ENCODE measurements at places on chromosomes 5 and 9.

DNA sequence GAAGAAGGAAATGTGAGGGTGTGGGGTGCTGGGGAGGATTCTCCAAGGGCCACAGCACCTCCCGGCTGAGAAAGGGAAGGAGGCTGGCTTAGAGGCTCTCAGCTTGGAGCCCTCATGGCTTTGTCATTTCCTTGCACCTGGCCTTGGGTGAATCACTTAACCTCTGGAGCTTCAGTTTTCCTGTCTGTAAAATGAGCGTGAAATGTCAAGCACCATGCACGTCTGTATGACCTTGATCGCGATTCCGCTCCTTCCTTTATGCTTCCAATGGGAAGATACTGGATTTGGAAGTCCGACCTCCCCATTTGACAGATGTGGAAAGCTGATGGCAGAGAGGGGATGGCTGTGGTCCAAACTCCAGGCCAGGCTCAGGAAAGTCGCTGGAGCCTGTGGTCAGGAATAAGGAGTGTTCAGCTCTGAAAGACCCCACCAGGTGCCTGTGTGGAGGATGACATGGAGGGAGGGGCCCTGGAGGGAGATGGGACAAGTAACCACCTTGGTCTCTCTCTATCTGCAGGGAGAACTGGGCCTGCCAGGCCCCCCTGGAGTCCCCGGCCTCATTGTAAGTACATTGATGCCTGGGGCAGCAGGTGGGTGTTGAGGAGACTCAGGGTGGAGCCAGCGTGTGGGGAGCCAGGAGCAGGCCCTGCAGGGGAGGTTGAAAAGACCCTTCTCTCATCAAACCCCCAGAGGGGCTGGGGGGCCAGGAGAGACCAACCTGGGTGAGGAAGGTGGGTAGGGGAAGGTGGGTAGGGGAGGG lies 66.5 kb downstream of the COL27A1 start:
- no peak for DNase-seq

DNA sequence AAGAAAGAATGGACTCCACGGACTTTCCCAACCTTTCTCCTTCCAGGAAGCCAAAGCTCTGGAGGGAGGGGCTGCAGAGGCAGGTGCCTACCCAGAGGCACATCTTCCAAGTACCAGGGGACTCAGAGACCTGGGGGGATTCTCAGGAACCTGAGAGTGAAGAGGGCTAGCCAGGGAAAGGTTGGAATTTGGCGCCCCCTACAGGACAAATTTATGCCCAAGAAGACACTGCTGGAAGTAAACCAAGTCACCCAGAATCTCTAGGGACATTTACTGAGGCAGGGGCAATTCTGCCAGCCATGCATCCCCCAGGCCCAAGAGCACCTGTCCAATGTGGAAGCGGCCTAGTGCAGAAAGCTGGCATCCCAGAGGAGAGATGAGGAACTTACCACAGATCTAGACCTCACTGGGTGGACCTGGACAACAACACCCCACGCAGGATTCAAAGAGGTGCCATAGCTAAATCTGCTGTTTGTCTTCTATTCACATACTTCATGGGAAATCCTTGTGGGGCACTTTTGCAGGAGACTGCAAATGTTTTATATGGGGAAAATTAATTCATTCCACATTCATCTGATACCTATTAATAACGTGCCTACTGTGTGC lies 25.9 kb upstream of the IDNK start:
- peak; percentile 41 for DNase-seq

DNA sequence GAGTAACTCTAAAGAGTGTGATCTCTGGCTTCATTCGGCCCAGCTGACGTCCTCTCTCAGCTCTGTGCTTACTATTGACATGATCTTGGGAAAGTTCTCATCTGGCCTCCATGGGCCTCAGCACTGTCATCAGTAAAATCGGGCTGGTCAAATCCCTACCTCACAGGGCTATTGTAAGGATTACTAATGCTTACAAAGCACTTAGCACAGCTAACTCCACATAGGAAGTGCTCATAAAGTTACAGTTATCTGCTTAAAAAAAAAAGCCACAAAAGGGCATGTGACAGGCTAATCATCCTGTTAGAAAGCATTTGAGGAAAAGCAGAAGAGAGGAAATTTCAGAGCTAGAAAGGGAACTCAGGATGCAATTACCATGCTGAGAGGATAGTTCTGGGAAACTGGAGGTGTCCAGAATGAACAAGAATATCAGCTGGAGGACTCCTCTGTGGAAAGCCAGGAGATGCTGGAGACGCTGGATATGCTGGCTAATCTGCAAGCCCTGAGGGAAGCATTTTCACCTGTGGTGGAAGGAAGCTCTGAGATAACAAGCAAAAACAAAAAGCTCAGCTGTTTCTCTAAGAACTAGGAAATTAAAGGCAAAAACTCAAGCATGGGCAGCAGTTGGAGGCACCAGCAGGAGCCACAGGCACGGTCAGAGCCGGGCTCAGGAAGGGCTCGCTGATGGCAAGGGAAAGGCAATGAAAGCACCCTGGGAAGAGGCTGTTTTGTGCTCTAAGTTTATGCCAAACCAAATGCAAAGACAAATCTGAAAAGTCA lies 4.4 kb upstream of the BHMT start:
- no peak for DNase-seq

DNA sequence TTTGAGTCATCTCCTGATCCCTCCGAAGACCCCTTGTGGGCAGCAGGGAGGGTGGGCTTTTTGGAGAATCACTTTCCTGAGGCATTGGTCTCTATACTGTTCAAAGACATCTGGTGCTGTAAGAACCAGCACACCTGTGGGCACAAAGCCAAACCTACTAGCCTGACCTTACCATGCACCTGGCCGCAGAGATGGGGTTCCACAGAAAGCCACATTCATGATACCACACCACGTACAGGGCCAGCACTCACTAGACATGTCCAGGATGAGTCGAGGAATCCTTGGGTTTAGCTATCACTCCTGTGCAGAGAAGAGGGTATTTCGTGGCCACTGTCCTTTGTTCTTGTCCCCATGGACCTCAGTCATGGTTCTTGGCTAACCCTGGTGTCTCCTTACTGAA lies 203.4 kb downstream of the CACNA1B start:
- DNase-seq, result peak; percentile 1

DNA sequence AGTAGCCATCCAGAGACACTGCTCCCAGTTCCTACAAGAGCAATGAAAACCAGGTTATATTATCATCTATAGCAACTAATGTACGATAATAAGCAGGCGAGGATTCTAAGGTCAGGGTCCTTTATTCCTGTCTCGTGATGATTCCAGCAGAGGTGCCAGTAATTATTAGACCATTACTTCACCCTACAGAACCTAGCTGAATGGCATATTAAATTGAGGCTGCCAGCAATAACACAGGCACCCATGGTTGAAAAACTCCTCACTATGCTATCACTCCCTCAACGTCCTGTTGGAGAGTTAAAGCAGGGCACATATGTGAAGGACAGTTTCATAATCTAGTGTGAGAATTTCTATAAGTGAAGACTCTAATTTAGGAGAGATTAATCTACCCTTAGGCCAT lies 29.7 kb downstream of the DCAF12 start:
- DNase-seq, result no peak

GRCh38 chr9:128168731-128169308 lies 8.8 kb downstream of the BBLN start:
- no peak for DNase-seq

DNA sequence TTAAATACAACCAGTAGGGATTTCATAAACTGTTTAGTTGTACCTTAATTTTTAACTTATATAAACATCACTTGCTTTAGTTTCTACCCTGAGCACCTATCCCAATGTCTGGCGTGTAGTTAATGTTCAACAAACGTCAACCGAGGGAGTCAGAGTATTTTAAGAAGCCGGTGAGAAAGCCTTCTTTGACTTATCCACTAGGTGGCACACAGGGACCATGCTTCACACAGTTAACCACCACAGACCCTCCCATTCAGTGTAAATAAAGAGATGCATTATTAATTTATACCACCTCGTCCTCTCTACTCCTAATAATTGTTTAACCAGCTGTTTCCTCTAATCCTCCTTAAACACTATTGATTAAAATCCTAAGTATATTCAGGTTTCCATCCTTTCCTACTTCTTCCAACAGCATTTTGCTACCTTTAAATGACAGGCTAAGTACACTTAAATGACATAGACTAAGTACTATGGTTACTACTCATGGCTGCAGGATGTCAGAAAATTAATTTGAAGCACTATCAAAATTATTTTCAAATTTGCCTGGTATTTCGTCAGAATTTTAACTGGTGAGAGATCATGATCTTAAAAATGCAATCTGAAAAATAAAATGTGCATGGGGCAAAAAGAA lies 2.3 kb downstream of the HAPLN1 start:
- peak; percentile 52 for DNase-seq

- DNase-seq, result no peak
Measured at GRCh38 chr5:56941981-56942380, 9.9 kb downstream of the MIER3 start.

DNA sequence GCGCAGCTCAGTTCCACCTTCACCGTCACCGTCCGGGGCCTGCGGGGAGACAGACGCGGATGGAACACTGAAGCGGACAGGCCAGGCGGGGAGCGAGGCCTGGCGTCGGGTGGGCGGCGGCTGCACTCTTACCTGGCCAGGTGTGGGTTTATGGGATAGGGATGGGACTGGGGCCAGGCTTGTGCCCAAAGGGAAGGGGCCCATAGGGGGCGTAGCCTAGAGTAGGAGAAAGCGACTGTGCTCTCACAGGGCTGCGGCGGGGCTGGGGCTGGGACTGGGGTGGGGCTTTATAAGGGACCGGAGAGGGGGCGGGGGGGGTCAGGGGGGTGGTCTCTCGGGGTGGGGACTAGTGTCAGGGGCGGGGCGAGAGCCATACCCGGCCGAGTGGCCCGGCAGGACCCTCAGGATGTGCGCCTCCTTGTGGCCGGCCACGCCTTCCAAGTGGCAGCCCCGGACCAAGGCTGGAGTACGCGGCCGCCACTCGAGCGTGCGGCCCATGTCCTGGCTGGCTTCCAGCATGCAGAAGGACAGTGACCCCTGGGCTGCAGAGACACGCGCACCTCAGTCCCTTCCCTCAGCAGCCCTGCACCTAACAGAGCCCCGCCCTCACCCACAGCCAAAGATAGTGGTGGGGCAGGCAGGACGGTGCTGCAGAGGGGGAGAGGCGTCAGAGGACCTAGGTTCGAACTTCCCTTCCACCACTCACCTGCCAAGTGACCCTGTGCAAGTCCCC lies 22.8 kb downstream of the FPGS start:
- no peak for DNase-seq

DNA sequence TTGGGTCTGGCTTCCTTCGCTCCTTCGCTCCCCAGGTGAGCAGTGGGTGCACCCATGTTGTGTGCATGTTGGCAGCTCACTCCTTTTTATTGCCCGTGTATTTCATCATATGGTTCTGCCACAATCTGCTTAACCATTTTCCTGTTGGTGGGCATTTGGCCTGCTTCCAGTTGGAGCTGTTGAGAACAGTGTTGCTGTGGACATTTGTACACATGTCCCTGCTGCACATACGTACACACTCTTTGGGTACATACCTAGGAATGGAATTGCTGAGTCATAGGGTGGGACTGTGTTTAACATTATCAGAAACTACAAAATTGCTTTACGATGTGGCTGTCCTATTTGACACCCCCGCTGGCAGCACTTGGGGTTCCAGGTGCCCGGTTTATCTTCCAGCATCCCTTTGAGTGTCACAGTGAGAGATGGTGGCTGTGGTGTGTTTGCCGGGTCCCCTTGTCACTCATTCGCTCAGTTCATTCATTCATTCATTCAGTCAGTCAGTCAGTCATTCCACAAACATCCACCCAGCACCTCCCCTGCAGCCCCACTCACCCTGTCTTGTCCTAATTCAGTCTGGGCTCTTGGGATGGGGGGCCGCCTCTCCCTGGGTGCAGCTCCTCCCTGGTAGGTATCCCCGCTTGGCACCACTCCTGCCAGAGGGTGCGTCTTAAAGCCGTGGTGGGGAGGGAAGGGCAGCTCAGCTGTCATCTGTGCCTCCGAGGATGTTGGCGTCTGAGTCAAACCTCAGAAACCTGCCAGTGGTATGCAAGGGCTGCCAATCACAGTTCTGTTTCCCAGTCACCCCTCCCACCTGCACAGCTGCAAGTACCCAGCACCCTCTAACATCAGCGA lies 7.9 kb upstream of the FIBCD1 start:
- DNase-seq, result peak; percentile 69

GRCh38 chr9:123157221-123157620 lies 111.2 kb downstream of the STRBP start:
- DNase-seq, result no peak

DNA sequence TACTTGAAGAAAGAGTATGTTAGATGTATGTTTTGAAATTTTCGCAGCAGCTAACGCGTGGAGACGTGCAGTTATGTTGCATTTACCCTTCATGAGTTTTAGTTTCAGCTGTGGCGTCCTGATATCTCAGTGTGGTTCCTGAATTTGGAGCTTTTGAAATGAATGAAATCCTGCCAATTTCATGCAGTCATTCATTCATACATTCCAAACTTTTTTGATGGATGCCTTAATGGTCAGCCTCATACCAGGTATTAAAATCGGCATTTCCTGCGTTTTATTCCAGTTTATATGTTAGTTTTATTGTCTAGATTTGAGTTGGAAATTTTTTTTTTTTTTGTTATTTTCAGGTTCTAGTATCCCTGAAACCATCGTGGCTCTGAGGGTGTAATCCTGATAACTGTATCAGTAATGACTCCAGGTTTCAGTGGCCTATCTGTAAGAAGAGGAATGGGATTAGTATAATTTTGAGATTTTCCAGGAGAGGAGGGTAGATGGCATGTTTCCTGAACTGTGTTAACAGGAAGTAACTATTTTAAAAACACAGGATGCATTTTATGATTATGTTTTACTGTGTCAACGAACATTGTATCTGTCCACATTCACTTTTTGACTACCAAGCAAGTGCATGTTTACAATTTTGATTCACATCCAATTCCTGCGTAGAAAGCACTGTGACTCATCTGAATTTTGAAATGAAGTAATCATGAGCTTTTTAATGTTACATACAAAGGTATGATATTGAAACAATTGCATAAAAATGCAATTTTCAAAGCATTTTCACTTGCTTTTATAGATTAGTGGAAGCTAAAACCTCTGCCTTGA lies 1.0 kb downstream of the FOCAD start:
- DNase-seq, result no peak

DNA sequence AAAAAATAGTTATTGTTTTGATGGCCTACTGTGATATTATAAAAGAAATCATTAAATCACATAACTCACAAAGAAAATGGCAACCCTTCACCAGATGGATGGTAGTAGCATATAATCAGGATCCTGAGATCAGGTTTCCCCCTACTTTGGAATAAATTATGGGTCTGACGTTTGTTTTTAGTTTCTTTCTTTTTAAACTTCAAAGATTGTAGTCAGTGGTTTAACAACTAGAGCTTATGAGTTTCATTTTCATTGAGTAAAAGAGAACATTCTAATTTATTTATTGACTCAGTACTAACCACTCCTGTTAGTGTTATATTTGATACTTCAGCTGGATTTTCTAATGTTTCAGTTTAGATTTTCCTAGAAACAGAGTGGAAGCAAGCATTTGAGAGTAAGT lies 218.0 kb upstream of the PCSK5 start:
- DNase-seq, result no peak

DNA sequence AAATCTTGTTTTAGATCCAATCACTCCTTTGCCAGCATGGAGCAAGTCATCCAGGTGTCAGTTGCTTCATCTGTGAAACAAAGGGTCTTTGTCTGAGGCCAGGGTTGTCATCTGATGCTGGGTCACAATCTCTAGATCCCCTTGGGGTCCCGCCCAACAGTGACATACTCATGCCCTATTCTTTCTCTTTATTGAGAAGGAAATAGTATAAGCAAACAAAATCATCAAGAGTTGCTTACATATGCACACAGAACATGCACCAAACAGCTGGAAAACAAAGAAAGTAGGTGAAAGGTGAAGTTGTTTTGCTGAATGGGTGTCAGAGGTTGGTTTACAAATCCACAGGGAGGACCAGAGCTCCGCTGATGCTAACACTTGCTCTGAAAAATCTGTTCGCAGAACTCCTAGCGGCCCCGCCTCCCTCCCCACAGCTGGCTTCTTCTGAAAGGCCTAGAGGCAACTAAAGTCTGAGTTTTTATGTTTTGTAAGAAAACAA lies 106.1 kb upstream of the SLC44A1 start:
- no peak for DNase-seq

Measured in head of caudate nucleus (tissue), 42 donors.